ENCODE measurements at places on chromosomes 12 and 14.

GRCh38 chr12:27500546-27500945, 23.5 kb upstream of the PPFIBP1 start:
- DNase-seq: no peak

- no peak for DNase-seq
Observed at GRCh38 chr12:98446682-98447081, 68.7 kb upstream of the TMPO start.

GRCh38 chr12:131003716-131004045, 50.0 kb downstream of the ADGRD1 start:
- no peak for DNase-seq

- DNase-seq: no peak
Observed at GRCh38 chr14:103347091-103347815, 13.2 kb downstream of the EIF5 start.

- DNase-seq: no peak
Observed at GRCh38 chr12:46535376-46535775, 162.8 kb upstream of the SLC38A2 start.

DNA sequence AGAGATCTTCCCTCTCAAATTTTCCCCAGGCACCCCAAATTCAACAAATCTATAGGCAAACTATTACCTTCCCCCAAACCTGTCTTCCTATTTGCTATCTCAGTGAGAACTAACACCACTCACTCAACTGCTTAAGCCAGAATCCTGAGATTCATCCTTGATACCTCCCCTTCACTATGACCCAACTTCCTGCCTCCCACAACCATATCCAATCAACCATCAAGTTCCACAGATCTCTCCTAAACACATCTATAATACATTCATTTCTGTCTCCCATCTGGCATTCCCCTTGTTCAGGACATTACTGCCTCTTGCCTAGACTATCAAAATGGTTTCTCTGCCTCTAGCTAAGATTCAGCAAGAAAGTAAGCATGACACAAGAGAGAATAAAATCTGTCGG, 21.3 kb downstream of the YAF2 start:
- no peak for DNase-seq

DNA sequence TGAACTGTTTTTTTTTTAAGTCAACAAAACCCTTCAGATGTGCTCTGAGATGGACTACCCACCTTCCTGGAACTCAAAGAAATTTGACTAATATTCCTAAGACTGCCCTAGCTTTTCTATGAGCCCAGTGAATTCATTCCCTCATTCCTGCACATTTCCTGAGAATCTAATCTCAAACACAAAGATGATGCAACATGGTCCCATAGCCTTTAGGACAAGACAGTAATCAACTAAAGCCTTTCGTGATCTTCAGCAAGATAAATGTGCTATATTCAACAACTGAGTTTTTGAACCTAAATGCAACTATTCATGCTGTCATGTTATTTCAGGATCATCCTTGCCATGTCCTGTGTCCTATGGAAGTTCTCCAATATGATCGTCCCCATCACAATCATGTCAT, 5.0 kb downstream of the SETD3 start:
- DNase-seq: no peak

- DNase-seq: no peak
Observed at GRCh38 chr12:26212396-26212795, 17.0 kb downstream of the SSPN start.

DNA sequence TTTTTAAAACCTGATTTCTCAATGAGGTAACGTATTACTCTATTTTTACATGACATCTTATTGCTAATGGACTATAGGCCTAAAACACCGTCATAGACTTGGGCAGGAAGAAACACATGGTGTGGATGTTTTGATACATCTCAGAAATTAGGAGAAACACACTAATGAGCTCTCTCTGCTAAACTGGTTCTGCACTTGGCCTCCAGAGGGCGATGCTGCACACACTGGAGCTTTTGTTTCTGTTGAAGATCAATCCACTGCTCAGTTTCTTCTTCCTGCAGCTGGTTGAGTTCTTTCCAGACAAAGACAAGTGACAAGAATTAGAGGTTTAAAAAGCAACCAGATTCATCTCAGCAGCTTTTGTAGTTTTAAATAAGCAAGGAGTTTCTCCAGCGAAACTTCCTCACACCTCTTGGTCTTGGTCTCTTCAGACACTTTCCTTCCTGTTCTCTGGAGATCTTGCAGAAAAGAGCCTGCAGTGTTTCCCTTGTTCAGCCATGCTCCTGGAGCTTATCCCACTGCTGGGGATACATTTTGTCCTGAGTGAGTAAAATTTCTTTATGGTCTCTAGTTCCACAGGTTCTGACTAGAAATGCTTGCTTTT, 178.5 kb upstream of the OR4E1 start:
- peak; percentile 54 for DNase-seq

DNA sequence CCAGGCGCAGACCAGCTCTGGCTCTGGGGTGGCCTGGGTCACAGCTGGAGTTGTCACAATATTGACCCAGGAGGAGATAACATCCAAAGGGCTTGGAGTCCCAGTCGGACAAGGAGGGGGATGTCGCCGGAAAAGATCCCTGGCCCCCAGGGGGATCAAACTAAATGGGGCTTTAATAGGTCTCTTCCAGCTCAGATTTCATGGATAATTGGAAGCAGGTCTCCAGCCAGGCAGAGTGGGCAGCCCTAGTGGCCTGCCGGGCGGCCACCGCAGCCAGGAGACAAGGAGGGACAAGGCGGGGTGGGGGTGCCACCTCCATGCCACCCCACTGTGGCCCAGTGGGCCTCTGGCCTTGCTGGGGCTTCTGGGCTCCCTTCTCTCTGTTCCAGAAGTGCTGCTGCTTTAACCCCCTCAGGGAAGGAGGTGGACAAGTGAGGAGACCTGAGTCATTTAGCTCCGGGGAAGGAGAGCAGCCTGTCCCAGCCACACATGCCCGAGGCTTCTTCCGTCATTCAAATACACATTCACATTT, 23.1 kb upstream of the PGF start:
- no peak for DNase-seq

GRCh38 chr14:104580961-104581360, 1.4 kb downstream of the C14orf180 start:
- no peak for DNase-seq

DNA sequence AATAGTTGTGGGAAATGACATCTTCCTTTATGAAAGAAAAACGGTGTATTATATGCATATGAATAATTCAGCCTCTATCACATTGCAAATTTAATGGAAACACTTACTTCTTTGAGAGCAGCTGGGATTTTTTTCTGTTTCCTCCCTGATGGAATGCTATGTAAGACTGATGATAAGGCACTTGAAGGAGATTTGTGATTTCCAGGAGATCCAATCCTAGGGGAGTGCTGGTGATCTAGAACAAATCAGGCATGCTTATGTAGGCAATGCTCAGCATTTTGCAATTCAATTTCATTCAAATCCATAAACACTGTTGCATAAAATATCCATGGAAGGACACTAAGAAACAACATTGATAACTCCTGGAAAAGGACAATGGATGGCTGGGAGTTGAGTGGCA, 16.0 kb upstream of the NR2C1 start:
- no peak for DNase-seq

All from activated T-cell treated with anti-CD3 and anti-CD28 coated beads for 24 hours (primary cell).